Germinal center (tissue), 1 donor: ENCODE measurements at places on chromosomes 5 and 9.

- DNase-seq = no peak
These were observed 9.5 kb upstream of the GLDC start for GRCh38 chr9:6655036-6655435.

DNA sequence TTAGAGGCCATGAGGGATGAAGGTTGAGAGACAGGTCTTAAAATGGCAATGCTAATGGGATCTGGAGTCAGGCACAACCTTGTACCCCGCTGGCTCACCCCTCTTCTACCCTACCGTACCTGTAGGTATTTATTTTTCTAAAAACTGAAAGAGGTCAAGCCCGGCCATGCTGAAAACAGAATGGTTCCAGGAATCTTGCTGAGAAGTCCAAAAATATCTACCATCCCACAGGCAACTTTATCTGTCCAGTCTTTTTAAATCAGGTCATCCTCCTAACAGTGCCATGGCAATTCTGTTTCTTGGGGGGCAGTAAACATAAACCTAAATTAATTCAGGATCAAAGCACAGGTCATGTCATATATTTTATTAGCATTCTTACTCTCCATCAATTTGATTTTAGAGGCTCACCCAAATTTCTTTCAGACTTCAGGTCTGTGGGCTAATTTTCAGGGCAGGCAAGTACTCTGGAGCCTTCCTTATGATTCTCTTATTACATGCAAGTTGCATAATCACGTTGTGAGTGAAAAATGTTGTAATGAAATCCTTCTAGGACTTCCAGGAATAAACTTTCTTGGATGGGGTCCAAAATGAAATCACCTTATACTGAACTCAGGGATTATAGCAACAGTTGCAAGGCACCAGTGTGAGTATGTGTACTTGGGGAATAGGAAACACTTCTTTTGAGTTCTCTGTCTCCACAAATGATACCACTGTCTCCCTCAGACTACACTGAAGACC lies 102.7 kb upstream of the NREP start:
- DNase-seq = no peak

- DNase-seq = no peak
These were observed 18.7 kb upstream of the CTSV start for GRCh38 chr9:97057651-97058050.

- DNase-seq = no peak
These were observed 969.6 kb upstream of the C9orf72 start for GRCh38 chr9:28542928-28543327.

- no peak for DNase-seq
These were observed 20.7 kb downstream of the ITGA1 start for GRCh38 chr5:52808316-52808901.

GRCh38 chr5:177429248-177430040 lies 3.0 kb downstream of the GRK6 start:
- peak; percentile 69 for DNase-seq

DNA sequence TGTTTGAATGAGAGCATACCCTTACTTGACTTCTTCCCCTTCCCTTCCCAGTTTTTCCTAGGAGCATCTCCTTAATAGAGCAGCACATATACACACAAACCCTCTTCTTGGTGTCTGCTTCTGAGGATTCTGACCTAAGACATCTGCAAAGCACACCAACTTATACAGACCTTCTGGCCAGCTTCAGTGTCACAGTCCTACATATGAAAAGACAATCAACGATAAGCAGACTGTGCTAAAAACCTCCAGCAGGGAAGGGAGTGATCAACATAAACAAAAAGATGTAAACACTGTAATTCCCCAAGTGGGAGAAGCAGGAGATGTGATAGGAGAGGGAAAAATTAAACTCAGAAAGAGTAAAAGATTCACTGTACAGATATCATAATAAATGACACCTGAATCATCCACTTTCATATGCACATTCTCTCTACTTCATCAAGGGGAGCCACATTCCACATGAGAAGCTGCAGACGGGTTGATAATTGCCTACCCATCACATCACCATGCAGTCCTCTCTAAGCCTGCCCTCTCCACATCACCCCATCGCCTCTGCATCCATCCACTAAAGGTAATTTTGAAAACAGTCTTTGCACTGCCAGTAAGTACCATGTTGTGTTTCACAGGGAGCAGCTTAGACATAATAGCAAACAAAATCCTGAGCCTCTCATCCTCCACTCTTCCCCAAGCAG lies 13.0 kb downstream of the APBA1 start:
- no peak for DNase-seq

GRCh38 chr9:11039006-11039405 lies 426.2 kb upstream of the PTPRD start:
- DNase-seq = no peak

- DNase-seq = no peak
These were observed at the start of gene PCDH12 for GRCh38 chr5:141958113-141958512. PCDH12 (minus strand) TSS chr5:141958202; CDS start chr5:141957851, 351 bp downstream.
